ENCODE measurements at places on chromosomes 7 and 10.

DNA sequence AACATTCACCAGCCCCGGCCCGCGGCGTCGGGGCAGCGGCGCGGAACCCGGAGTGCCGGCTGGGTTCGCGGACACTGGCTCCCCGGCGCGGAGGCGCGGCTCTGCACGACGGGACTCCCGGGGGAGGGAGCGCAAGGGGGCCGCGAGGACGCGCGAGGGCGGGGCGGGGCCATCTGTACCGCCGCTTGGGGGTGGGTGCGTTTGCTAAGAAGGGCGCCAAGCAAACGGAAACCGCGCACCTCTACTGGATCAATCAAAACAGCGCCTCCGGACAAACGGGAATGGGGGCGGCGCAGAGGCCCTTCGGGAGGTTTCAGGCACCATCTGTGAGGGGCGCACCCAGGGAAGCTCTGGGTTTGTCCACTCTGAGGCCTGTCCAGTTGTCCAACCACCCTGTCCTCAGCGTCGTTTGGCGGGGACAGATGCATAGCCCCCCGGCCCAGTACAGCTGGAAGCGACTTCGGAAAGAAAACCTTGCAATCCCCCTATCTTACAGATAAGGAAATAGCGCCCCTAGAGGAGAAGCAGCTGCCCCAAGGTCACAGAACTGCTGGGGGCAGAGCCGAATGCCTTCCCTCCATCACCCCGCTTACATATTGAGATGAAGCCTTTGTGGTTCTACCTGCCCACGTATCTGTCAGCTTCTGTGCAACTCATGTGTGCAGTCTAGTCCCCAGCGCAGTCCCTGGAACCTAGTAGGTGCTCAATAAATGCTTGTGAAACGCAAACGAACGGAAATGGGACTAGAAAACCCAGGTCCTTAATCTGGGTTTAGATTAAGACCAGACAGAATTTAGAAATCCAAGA lies 10.7 kb upstream of the SLIT1 start:
- DNase-seq = peak; percentile 45

DNA sequence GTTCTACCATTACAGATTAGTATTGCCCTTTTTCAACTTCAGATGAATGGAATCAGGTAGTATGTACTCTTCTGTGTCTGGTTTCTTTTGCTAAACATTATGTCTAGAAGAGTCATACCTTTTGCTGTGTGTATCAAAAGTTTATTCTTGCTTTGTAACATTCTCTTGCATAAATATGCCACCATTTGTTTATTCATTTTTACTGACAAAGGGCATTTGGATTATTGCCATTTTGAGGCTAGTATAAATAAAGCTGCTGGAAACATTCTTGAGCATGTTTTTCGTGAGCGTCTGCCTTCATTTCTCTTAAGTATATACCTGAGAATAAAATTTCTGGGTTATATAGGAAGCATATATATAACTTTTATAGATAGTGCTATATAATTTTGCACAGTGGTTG lies 121.7 kb upstream of the CSTF2T start:
- no peak for DNase-seq

- DNase-seq = no peak
These were observed 8.6 kb upstream of the WBP1L start for GRCh38 chr10:102735065-102735562.

DNA sequence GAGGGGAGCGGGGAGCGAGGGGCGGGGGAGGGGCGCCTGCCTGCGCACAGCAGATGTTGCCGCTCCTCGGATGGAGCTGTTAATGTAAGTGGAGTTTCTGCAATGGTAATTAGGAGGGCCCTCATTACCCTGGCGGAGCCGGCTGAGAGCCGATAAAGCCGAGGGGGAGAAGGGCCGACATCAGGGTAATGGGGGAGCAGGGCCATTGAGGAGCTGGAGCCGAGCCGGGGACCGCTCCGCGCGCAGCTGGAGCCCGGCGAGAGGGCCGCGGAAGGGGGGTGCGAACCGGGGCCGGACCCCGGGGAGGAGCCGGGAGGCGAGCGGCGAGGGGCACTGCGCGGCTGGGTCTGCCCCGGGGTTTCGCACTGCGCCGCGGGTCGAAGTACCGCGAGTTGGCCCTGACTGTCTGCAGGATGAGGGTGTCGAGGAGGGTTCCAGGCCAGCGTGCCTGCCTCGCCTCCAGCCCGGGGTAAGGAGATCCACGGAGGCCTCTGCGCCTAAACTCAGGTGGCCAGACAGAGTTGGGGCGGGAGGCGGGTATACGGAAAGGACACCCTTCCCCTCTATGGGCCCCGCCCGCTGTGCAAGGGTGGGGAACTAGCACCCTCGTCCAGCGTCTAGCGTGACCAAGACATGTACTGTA lies 55.0 kb upstream of the LBX1 start:
- no peak for DNase-seq

DNA sequence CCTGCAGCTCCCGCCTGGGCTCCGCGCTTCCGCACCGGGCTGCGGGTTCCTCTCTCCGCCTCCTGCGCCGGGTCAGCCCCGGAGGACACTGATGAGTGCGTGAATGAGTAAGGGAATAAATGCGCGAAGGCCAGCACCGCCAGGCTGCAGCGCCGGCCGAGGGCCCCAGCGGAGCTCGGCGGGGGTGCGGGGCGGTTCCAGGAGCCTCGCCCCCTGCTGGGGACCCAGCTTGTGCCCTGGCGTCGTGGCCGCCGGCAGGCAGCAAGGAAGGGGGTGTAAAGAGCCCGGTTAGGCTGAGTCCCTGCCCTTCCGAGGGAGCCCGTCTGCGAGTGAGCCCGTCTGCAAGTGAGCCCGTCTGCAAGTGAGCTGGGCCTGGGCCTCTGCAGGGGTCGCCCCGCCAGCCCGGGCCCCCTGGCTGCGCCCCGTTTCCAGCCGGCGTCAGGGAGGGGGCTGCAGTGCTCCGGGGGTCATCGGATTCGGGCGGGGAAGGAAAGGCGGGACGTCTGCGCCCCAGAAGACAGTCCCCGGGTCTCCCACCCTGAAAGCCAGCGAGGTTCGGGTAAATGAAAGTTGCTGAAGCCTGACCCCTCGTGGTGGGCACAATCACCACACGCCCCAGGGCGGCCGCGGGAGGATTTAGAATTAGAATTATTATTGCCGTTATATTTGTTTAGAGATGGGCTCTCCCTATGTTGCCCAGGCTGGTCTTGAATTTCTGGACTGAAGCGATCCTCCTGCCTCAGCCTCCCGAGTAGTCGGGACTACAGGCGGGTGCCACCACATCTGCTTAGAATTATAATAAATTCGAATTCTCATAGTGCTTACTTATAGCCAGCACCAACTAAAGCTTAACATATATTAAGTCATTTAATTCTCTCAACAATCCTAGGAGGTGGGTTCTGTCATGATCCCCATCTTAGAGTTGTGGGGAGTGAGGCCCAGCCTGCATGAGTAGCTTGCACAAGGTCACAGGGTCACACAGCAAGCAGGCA lies 8.6 kb upstream of the CRYGN start:
- peak; percentile 45 for DNase-seq

- DNase-seq = no peak
These were observed 55.4 kb downstream of the MICALL2 start for GRCh38 chr7:1403638-1404459.

- peak; percentile 61 for DNase-seq
These were observed 8.0 kb downstream of the PSD start for GRCh38 chr10:102410429-102411073.

- no peak for DNase-seq
These were observed 1612.4 kb upstream of the LRRTM3 start for GRCh38 chr10:65313406-65313805.

GRCh38 chr7:37410305-37411229 lies 38.1 kb downstream of the ELMO1 start:
- DNase-seq = peak; percentile 53

GRCh38 chr10:70889291-70889690 lies 926 bp upstream of the PCBD1 start:
- no peak for DNase-seq

- DNase-seq = no peak
These were observed 207.8 kb upstream of the CTBP2 start for GRCh38 chr10:125368146-125368545.

- no peak for DNase-seq
These were observed 93.6 kb downstream of the CACNB2 start for GRCh38 chr10:18233775-18234174.

- no peak for DNase-seq
These were observed 40.3 kb downstream of the PTPRE start for GRCh38 chr10:127947211-127947610.

GRCh38 chr10:114181971-114182370 lies 2.8 kb downstream of the TDRD1 start:
- DNase-seq = no peak

DNA sequence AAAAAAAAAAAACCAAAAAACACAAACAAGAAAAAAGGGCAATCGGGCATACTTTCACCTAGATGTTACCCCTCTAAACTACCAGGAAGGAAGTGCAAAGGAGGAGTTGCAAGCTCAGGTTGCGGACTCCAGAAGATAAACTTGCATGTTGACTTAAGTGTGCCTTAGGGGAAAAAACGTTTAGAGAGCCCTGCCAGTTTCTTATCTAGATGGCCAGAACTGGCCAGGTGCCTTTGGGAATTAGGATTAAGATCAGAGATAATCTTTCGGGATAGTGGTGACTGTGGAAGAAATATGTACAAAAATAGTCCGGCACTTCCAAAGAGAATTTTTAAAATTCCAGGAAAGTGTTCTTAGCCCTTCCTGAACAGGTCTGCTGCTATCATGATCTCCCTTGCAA lies 17.6 kb downstream of the EVX1 start:
- DNase-seq = no peak

DNA sequence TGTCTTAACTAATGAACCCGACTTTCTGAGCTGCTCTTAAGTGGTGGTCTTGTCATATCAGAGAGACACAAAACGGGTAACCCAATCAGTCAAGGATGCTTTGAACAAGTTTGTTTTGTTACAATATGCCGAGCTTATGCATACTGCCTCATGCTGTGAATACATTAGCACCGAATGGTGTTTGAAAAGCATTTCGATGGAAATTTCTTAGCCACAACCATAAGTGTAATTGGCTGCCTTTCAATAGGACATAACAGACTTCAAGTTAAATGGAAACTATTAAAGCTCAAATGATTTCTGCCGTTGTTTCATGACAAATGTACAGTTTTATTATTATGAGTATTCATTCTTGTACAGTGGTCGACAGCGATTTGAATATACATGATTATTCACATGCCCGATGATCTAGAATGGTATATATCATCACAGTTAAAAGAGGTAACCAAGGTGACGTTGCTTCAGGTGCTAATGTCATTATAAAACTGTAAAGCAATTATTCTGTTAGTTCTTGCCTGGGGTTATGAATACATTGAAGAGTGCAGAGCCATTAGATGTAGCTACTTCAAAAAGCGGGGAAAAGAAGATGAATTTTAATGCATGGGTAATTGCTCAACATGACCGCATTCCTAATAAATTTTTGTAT lies 118.8 kb downstream of the EBF3 start:
- no peak for DNase-seq

DNA sequence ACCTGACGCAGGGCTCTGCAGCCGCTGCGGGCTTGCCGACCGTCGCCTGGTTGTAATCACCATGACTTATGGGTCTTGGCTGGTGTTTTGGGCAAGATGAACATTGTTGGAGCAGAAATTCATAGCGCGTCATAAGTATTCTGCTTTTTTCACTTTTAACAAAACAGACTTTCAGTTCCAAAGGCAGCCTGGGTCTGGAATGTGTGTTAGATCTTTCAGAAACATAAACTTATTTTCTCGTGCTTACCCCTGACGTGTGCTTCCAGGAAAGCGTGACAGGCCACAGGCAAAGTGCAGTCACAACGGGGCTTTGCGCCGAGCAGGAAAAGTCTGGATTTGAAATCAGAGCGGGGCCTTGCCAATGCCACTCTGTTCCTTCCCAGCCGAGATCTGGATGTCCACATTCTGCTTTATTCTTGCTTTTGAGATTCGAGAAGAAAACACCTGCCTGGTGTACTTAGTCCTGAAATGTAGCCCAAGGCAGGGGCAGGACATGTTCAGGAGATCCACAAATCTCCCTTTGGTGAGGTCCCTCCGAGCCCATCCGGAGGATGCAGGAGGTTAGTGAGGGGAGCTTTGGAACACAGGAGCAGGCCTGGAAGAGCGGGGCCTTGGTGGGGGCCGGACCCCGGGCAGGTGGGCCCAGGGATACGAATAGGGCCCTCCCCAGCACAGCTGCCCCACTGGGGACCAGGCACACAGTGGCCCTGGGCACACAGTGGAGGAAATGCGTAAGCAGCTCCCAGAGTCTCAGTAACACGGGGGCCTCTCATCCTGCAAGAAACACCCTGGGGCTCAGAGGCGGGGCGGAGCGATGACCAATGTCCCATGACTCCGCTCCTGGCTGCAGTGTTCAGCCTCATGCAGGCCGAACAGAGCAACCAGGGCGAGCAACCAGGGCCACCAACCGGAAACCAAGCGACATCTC lies 49.5 kb upstream of the EBF3 start:
- no peak for DNase-seq

DNA sequence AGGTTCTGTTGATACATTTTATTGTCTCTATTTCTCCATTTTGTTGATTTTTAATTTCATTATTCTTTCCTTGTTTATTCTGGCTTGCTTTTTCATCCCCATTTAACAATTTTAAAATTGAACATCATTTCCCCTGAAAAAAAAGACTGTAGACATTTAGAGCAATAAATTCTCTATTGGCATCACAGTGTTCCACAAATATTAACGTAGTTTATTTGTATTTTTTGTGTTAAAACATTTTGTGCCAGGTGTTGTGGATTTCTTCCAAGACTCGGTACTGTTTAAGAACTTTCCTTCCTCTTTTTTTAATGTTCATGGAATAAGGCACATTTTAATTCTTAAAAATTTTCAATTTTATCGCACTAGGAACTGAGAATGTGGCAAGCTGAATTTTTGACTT lies 156.1 kb upstream of the NPY start:
- no peak for DNase-seq

DNA sequence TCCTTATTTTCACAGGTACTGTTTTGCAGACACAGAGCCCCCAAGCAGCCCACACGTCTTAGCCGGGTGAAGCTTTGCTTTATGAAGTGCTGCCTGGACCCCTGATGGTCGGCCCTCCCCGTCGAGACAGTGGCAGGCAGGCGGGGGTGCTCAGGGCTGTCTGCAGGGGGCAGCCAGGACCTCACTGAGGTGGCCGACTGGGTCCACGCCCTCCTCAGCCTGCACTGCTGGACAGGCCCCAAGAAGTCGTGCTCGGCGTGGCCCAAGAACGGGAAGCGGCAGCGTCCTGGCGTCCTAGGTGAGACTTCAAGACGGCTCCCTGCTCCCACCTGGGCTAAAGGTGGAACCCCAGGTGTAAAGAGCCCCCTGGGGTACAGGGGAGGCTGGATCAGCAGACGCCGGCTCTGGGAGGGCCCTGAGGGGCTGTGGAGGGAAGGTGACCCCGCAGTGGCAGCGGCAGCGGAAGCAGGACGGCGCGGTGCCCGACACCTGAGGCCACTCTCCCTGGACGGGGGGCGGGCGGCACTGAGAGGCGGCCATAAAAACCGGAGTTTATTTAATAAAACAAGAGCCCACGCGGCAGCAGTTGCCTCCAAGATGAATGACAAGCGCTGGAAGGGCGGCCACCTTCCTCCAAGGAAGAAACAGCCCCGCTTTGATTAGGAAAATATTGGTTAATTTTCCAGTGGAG lies 179.4 kb downstream of the ELFN1 start:
- no peak for DNase-seq

GRCh38 chr10:70374775-70375614 lies 7.4 kb downstream of the LRRC20 start:
- no peak for DNase-seq
